MV-4-11 (cell line): ENCODE measurements at places on chromosomes 4 and X.

GRCh38 chr4:123312116-123312515 lies 84.5 kb upstream of the SPRY1 start:
- no peak for DNase-seq

DNA sequence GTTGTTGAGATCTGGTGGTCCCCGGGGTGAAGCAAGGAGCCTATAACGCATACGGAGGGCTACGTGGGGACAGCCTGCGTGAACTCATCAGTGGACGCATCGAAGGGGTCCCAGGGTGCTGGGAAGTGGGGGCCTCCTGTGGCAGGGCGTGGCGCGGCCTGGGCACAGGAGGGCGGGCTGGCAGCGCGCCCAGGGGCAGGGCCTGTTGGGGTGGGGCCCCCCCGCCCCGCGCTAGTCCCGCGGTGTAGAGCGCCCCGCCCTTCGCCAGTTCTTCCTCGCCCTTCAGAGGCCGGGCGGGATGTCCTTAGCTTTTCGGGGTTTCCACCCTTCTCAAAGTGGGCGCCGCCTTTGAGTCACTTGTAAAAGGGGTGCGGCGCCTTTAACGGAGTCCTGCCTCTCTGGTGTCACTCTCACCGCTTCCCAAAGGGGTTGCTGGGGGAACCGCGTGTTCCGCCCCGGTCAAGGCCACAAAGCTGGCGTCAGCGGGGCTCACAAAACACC lies 632 bp downstream of the PLP2 start:
- DNase-seq, result peak; percentile 71

GRCh38 chr4:128455480-128455879 lies 167.9 kb upstream of the PGRMC2 start:
- no peak for DNase-seq

GRCh38 chr4:113563691-113564378 lies 197.7 kb downstream of the CAMK2D start:
- peak; percentile 50 for DNase-seq

DNA sequence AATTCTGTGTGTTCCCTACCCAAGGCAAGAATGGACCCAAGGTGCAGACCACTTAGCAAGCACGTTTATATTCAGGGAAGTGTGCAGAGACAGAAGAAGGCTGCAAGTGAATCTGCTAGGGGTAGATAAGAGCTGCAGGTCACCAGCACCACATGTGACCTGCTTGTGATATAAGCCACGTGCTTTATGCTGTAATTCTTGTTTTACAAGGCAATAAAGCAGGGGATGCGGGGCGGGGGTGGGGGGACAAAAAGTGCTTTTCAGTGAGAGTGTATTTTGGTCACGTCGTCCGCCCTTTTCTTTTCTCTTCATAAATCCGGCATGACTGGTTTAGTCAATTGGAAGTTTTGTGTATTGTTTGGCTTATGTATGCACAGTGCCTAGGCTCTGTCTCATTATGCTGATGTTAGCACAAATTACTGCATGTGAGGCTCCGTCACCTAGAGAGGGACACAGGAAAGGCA lies 192.7 kb downstream of the RBMX2 start:
- no peak for DNase-seq

GRCh38 chrX:155169881-155170280 lies 46.4 kb upstream of the VBP1 start:
- DNase-seq, result no peak

GRCh38 chr4:75924309-75924827 lies 16.4 kb downstream of the NAAA start:
- DNase-seq, result no peak

- DNase-seq, result no peak
Observed at GRCh38 chr4:168551211-168551610, 54.4 kb downstream of the PALLD start.

DNA sequence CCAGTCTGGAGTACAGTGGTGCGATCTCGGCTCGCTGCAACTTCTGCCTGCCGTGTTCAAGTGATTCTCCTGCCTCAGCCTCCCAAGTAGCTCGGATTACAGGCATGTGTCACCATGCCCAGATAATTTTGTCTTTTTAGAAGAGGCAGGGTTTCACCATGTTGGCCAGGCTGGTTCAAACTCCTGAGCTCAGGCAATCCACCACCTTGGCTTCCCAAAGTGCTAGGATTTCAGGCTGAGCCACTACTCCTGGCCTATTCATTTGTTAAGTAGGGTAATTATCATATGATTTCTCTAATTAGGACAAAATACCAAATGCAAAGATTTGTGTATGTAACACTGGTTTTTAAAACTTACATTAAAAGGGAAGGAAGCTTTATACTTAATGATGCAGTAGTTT lies 137.8 kb downstream of the GPM6A start:
- no peak for DNase-seq
